ENCODE measurements at places on chromosomes 4 and X. TPM values are rescaled to one million over a fixed set of nuclear protein-coding genes. Genes with fewer than 3 reads are reported as not detected.

- no peak for DNase-seq
Observed at GRCh38 chr4:15771216-15772058, 6.7 kb upstream of the CD38 start.

DNA sequence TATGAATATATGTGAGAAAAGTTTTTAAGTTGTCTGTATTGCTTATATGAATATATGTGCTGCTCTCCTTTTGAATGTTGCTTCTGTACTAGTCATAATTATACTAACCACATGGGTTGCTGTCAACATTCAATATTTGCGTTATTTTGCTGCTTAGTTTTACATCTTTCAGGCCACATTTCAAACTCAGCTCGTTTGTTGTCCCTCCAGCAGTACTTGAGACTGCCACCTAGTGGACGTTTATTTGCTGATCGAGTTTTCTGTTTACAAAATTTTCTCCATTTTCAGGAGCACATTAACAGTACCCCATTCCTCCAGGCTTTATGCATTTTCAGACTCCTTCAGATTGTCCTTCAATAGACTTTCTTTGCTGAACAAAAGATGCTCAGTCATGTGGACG, 75.8 kb downstream of the NUDT11 start:
- DNase-seq, result no peak

Gene ARHGAP6
- total RNA-seq, result not detected

- peak; percentile 84 for DNase-seq
Observed at GRCh38 chr4:48375651-48376304, 34.4 kb downstream of the SLAIN2 start.

DNA sequence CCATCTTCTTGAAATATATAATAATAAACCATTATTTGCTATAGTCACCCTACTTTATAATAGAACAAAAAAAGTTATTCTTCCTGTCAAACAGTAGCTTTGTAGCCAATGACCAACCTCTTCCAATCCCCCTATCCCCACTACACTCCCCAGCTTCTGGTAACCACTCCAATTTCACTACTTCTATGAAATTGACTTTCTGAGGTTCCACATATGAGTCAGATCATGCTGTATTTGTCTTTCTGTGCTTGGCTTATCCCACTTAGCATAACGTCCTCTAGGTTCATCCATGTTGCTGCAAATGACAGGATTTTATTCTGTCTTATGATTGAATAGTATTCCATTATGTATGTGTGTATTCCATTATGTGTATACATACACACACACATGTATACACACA, 809.7 kb upstream of the NDST4 start:
- DNase-seq, result no peak

Gene KCNE5
- total RNA-seq, result 0.90 TPM

Gene IGFBP7
- 151 TPM for total RNA-seq

Gene XPNPEP2
- total RNA-seq, result not detected

DNA sequence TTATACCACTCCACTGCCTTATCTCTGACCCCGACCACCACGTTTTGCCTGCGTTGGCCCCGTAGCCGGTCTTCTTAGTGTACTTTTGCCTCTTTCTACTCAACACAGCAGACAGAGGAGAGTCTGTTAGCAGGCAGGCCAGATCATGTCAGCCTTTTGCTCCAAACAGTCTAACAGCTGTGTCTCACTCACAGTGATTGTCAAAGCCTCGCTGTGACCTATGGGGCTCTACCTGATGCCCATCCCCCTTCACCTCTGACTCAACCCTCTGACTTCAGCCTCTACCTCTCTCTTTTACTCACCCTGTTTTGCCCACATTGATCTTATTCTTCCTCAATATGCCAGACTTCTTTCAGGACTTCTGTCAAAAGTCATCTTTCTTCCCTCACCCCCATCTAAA, 127.1 kb downstream of the TRIML1 start:
- DNase-seq, result no peak

DNA sequence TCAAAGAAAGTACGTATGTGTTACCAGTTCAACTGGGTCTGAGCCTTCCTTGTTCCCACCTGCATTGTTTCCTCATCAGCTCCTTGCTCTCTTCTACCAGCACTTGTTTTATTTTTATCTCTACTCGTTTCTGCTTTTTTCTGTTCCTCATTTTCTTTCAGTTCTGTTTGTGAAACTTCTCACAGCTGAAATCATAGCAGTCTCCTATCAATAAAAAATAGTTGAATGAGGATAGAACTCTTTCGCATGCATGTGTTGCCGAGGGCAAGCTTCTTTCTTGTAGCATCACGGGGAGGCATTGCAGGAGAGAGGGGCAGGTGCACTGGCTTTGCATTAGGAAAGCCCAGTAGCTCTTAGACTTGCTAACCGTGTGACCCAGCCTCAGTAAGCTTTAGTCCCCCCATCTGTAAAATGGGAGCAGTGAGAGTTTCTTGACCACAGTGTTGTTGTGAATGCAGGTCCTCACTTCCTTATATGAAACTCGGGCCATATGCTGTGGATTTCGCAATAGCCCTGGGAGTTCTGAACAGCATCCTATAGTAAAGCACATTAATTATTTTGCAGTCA, 24.7 kb downstream of the OFD1 start:
- no peak for DNase-seq

Gene CLDN34
- not detected for total RNA-seq

DNA sequence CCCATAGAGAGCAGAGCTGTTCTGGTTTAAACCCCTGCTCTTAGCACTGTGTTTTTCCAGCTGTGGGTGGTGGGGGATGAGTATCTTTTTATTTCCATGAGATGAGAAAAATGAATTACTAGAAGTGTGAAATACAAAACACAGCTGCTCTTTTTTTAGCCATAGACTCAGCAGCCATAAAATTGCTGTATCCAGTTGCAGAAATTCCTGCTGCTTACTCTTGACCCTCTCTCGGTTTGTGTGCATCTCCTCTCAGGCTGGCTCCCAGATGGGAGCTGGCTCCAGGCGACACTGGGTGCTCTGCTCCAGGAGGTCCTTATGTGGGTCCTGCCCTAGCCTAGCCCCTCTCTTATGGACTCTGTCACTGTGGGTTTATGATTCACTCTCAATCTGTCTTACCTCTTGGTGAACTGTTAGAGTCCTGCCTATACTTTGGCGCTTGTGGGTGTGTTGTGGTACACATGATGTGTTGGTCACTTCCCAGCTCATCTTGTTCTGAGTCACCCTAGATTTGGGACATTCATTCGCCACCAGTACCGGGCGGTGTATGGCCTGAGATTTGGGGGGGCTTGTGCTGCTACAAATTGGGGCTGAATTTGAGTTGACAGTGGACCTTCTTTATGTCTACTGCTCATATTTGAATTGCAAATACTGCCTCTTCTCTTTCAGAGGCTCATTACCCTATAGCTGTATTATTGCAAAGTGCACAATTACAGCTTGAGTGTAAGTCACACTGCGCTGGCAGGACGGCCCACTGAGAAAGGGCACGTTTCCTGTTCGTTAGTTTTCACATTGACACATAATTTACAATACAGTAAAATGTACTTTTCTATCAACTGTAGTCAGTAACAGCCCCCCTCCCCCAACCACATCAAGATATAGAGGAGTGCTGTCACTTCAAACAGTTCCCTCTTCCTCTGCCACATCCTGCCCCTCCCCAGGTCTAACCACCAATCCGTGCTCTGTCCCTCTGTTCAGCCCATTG, 46.9 kb upstream of the MSANTD1 start:
- DNase-seq, result no peak

Gene TMEM31
- total RNA-seq, result not detected

GRCh38 chr4:31068257-31069075, 348.3 kb downstream of the PCDH7 start:
- DNase-seq, result no peak

Gene SPRY1
- total RNA-seq, result 13.1 TPM

DNA sequence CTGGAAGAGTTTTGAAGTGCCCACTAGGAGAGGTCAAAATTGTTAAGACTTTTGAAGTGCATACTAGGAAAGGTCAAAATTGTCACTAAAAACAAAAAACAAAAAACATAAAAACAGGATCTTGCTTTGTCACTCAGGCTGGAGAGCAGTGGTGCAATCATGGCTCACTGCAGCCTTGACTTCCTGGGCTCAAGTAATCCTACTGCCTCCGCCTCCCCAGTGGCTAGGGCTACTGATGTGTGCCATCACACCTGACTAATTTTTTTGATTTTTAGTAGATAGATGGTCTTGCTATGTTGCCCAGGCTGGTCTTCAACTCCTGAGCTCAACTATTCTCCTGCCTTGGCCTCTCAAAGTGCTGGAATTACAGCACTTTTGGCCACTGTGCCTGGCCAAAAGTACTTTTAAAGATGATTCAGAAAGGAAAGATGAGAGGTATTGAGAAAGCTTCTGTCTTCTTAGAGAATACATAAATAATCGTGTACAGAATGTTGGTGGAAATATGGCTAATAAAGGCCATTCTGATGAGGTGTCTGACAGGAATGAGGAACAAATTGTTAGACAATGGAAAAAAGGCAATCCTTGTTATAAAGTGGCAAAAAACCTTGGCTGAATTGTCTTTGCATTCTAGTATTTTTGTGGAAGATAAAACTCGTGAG, 43.3 kb upstream of the STX18 start:
- peak; percentile 82 for DNase-seq

GRCh38 chr4:98385831-98386230, 124.6 kb downstream of the RAP1GDS1 start:
- DNase-seq, result no peak

Gene SUPT20HL2
- total RNA-seq, result not detected

Gene BCOR
- 1.5 TPM for total RNA-seq

DNA sequence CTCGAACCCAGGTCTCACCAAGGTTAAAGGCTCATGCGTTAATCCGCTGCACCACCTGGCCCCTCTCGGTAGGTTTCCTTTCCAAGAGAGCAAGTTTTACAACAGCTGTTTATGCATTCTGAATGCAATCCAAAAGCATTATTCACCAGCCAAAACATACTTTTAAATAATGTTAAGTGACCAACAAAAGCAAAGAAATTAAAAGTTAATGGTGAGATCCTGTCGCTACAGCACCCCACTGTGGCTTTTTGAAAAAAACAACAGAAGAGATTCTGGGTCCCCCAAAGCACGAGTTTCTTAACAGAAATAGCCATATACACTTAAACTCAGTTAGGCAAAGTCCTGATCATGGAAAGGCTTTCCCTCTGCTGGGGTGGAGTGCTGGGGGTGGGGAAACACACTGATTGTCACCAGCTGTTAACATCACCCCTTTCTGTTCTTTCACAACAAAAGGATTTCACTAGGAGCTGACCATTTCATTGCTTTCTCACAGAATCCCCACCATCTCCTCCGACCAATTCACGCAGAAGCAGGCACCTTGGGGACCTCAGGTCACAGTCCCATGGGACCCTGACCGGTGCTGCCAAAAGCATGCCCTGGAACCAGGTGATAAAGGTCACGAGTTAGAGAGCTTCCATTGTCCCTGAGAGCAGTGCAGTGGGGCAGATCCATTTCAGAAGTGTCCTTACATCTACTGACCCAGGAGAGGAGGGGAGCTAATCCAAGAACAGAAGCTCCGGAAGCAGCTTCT, 51.2 kb downstream of the ZNF827 start:
- DNase-seq, result no peak

Gene ERAS
- total RNA-seq, result 0.50 TPM

DNA sequence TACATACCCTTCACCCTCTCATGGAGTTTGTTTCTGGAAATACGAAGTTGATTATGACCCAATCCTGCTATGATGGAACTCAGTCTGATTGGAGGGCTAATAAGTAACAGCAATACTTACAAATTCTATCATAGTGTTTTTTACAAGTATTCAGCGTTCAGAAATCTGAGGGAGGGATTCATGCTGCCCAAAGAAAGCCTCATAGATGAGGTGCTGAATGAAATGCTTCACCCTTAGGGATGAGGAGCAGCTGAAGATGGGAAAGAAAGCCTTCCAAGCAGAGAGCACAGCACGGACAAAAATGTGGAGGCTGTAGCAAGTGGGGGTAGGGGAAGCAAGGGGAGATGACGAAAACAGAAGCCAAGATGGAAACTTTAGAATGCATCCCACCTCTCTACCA, 27.9 kb upstream of the TBC1D1 start:
- DNase-seq, result no peak

- no peak for DNase-seq
Observed at GRCh38 chr4:77800483-77801259, 18.5 kb downstream of the CNOT6L start.

GRCh38 chr4:107131295-107131694, 95.2 kb upstream of the DKK2 start:
- DNase-seq, result no peak

Gene KLHL13
- total RNA-seq, result not detected

DNA sequence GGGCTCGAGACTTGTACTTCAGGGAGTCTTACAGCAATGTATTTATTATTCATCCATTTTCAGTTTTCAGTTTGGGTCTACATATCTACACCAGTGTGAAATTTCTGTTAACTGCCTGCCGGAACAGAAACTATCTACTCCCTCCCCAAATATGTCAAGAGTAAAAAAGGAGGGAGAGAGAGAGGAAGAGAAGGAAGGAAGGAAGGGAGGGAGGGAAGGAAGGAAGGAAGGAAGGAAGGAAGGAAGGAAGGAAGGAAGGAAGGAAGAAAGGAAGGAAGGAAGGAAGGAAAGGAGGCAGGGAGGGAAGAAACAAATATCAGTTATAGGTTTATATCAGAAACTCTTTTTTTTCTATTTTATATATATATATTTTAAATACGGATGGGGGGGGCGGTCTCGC, 12.6 kb downstream of the RPL39 start:
- DNase-seq, result no peak

DNA sequence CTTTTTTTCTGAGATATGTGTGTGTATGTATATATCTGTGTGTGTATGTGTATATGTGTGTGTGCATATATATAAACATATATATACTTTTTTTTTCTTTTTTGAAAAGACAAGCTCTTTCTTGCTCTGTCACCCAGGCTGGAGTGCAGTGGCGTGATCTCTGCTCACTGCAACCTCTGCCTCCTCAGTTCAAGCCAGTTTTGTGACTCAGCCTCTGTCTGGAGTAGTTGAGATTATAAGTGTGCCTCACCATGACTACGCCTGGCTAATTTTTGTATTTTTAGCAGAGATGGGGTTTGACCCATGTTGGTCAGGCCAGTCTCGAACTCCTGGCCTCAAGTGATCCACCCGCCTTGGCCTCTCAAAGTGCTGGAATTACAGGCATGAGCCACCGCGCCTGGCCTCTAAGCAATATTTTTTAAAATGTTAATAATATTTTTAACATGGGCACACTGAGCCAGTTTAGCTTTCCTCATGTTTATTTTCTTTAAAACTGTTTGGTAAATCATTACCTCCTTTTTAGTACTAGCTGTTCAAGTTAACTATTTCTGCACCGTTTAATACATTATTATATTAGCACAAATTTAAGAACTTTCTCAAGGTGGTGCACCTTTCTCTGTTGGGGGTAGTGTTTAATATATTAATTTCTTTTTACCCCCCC, 33.3 kb downstream of the BBS12 start:
- DNase-seq, result no peak

GRCh38 chrX:109990582-109991276, 12.2 kb upstream of the TMEM164 start:
- no peak for DNase-seq

- DNase-seq, result no peak
Observed at GRCh38 chr4:121881158-121881557, 10.9 kb upstream of the BBS7 start.

DNA sequence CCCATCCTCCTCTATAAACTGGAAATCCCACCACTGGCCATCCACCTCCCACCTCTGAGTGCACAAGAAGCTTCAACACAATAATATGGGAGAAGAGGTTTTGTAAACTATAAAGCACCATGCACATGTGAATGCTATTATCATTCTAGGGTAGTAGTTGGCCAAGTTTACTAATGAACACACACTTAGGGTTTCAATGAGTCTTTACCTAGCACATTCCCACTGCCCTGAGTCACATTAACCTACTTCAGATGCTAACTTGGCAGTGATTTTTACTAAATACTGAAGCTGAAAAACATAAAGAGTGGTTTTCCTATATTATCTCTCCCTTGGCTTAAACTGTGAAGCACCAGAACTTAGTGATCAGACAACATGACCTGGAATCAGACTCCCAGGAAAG, 93.9 kb downstream of the SH3KBP1 start:
- no peak for DNase-seq
